ENCODE measurements at places on chromosomes 12 and 14.
A peak's percentile ranks its signal among the peaks of the same experiment; 100 is the strongest.

GRCh38 chr12:68393417-68393816 is 61.3 kb upstream of the MDM1 start:
- no peak for DNase-seq

DNA sequence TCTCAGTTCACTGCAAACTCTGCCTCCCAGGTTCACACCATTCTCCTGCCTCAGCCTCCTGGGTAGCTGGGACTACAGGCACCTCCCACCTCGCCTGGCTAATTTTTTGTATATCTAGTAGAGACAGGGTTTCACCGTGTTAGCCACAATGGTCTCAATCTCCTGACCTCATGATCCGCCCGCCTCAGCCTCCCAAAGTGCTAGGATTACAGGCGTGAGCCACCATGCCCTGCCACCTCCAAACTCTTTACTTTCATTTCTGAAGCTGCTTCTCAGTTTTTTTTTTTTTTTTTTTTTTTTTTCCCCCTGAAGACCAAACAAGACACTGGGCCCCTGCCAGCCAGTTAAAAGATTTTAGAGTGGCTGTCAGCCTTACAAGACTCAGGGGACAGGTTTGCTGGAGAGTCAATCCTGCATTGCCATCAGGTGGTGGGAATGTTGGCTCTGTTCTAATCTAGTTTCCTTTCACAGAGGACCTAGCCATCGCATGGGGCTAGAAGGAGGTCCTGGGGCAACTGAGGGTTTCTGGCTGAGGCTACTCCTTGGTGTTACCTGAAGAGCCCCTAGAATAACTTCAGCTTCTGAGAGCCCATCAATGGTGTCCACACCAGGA is 37.4 kb upstream of the HIGD1C start:
- DNase-seq, result no peak

GRCh38 chr14:90088176-90088575 is 26.4 kb downstream of the KCNK13 start:
- no peak for DNase-seq

- no peak for DNase-seq
Observed at GRCh38 chr12:15726027-15726877, 62.9 kb downstream of the EPS8 start.

DNA sequence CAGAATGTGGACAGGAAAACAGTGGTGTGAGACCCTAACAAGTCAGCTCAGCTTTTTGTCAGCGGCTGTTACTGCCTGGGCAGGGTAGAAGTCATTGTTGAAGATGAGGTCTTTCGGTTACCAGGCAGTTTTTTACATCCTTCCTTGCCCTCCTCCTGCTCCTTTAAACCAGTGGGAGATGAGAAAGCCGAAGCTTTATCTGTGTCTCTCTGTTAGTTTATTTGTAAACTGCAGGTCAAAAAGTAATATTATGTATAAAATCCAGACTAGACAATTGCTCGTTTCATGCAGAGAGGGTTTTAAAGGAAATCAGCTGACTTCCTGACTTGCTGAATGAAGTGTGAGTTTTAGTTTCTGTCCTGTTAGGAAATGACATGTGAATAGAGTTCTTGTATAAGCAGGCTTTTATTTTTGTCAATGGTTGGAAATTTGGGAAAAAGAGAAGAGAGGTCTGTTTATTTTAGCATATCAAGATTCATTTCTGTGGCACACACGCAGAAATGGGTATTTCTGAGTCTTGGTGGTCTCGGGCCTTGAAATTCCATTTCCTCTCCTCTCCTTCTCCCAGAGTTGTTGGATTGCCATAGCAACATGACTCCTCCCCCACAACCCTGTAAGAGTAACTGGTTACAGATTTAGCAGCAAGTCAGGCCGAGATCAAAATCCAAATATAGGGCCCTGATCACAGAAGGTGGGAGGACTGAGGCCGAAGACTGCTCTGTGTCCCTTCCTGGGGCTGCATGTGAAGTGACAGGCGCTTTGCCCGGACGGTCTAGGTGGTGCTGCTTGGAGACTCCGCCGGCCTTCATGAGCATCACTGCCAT is 60.8 kb downstream of the SAMD4A start:
- DNase-seq, result peak; percentile 7

DNA sequence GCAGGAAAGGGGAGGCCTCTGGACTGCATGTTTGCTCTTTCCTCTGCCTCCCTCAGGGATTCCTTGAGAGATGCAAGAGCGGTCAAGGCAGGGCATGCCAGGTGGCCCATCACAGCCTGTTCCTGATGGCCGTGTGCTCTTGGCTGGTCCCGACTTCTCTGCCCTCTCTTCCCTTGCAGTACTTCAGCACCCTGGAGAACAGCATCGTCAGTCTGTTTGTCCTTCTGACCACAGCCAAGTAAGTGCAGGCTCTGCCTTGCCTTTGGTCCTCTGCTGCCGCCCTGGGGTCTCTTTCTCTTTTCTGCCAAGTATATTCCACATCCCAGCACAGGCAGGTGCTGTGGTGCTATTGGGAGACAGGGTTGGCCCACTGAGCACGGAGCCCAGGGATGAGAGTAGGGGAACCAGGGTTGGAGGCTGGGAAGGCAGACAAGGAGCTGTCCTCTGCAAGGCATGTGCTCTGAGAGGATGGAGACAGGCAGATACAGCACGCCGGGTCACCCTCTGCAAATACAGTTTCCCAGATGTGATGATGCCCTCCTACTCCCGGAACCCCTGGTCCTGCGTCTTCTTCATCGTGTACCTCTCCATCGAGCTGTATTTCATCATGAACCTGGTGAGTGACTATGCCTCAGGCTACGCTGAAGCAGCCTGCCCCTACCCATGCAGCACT is 51.9 kb downstream of the TPCN1 start:
- no peak for DNase-seq

- no peak for DNase-seq
Observed at GRCh38 chr12:14239935-14240872, 125.3 kb upstream of the ATF7IP start.

DNA sequence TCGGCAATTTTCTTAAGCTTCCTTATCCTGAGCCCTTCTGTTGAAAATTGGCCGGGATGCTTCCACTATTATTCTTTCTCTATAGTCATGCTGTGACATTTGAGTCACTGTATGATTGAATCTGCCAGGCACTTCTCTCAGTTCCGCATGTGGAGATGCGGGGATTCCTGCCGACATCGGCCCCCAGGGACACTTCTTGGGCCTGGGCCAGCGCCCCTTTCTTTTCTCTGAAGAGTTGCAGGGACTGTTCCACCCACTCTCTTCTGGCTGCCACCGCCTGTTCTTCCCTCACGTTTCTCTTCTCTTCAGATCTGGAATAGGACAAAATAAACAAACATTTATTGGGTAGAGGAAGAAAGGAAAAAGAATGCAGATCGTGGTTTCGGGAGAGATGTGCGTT is 310.1 kb downstream of the ETNK1 start:
- no peak for DNase-seq

DNA sequence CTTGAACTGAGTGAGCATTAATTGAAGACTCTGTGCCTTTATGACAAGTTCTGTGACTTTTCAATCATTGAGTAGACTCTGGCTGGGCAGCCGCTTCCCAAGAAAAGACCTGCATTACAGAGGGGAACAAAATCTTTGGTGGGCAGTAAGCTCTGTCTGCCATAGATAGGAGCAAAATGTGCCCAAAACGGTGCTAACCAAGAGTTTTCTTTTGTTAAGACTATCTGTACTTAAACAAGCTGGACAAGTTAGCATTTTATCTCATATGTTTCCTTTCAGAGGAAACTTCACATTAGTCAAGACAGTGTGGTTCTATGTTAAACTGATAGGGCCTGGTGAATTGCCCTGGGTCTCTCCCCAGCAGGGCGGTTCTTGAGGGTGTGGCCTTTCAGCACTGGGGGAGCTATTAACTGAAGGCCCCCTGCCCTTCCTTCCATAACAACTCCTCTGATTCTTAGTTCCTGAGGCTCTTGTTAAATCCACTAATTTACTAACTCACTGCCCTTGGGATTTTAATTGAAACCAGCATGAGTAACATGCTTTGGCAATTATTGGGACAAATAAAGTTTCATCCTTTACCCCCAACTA is 219.6 kb downstream of the KTN1 start:
- no peak for DNase-seq

GRCh38 chr12:101616027-101616494 is 21.3 kb downstream of the MYBPC1 start:
- DNase-seq, result no peak

- no peak for DNase-seq
Observed at GRCh38 chr12:13595536-13596443, 385.6 kb downstream of the GRIN2B start.

- no peak for DNase-seq
Observed at GRCh38 chr12:101951002-101951670, 73.8 kb downstream of the DRAM1 start.

DNA sequence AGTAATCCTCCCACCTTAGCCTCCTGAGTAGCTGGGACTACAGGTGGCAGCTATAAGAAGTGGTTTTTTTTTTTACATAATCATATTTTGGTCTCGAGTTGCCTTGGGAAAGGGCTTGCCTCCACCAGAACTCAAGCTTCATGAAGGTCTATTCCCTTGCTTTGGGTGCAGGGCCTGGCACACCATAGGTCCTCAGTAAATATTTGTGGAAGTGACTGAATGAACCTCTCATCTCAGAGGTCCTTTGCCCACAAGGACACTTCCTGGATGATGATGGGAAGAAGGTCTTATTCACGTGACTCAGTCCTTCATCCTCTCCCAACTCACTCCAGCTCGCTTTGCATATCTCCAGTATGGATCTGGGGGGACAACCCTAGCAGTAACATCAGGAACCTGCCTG is 114.0 kb upstream of the MED13L start:
- no peak for DNase-seq

Measured in stimulated activated CD8-positive, alpha-beta memory T cell treated with anti-CD3 and anti-CD28 coated beads, Interleukin-7, amount 100 ng/mL, for 4 hours (primary cell).